ENCODE measurements at places on chromosomes 3 and 15.

GRCh38 chr15:79644091-79644490, 212.0 kb downstream of the MINAR1 start:
- no peak for DNase-seq

DNA sequence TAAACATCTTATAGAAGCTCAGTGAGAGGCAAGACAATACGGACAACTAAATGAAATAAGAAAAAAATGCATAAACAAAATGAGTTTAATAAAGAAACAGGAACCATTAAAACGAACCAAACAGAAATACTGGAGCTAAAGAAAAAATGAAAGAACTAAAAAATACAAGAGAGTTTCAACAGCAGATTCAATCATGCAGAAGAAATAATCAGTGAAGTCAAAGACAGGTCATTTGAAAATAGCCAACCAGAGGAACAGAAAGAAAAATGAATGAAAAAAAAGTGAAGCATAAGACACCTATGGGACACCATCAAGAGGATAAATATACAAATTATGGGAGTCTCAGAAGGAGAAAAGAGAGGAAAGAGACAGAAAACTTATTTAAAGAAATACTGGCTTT, 42.5 kb upstream of the PRR20G start:
- DNase-seq = no peak

- DNase-seq = no peak
Observed at GRCh38 chr15:66123799-66124198, 129.8 kb downstream of the MEGF11 start.

DNA sequence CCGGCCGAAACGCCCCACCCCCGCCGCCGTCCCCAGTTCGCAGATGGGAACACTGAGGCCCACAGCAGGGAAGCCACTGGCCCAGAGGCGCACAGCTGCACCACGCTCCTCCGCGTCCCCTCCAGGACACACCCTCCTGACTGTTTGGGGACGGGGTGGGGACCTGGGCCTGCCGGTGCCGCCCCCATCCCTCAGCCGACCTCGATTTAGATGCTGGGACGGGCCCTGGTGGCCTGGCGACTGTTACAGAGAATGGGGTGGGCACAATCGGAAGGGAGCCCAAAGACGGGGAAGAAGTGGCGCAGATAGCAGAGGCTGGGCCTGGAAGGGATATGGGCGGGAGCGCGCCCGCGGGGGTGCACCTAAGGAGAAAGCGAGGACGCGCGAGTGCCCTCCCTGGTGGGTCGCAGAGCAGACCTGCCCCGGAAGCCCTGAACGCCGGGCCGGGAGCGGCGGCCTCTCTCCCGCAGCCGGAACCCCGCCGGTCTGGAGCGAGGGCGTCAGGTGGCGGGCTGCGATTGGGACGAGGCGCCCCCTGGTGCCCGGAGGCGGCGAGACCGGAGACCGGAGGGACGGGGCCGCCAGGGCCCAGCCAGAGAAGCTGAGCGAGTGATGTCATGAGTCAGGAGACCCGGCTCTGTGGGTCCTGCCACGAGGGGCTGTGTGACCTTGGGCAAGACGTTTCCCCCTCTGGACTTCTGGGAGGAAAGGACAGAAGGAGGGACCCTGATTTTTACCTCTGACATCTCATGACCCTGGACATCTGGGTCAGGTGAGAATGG, 78.4 kb downstream of the IQSEC1 start:
- peak; percentile 90 for DNase-seq

GRCh38 chr15:41932101-41932500, 38.2 kb upstream of the SPTBN5 start:
- DNase-seq = no peak

DNA sequence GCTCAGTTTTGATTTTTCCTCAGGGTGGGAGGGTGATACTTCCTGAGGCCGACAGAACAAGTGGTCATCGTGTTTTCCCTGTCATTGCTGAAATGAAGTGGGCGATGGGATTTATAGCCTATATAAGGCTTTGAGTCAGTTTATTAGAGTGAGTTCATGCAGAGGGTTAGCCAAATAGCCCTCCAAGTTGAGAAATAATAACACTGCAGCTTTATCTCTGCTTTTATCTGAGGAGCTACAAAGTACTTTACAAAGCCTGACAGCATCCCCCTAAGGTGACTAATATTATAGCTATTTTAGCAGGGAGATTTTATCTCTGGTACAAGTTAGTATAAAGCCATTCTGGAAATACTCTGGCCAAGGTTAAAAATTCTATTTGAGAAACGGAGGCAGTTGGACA, 389.6 kb downstream of the MFSD1 start:
- no peak for DNase-seq

DNA sequence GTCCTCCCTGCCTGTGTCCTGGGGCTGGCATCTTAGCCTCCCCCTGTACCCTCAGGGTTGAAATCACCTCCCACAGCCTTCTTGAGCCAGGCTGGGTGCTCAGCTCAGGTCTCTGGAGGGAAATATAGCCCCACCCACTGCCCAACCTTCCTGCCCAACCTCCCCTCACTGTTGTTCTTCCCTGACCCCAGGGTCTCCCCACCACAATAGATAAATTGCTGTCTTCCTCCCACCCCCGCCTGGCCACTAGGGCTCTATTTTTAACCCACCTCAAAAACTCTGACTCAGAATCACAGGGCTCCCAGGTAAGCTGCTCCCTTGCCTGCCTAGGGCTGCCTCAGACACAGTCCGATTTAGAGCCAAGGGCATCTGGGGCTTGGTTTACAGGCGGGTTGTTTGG, 15.0 kb downstream of the HCN4 start:
- no peak for DNase-seq

DNA sequence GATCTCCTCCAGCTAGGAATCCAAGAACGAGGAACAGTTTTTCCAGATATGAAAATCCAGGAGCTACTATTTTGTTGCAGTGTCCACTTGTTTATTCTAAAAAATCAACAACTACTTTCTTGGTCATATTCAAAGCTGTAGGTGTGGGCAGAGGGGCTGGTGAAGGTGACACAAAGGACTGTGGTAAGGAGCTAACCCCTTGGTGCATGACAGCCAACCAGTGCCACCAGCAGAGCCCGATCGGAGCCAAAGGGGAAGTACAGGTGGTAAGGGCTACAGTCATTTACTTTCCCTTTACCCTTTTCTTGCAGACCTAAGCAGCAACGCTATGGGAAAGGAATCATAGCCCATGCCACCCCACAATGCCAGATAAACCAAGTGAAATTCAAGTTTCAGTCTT, 30.7 kb downstream of the PLA1A start:
- peak; percentile 66 for DNase-seq

DNA sequence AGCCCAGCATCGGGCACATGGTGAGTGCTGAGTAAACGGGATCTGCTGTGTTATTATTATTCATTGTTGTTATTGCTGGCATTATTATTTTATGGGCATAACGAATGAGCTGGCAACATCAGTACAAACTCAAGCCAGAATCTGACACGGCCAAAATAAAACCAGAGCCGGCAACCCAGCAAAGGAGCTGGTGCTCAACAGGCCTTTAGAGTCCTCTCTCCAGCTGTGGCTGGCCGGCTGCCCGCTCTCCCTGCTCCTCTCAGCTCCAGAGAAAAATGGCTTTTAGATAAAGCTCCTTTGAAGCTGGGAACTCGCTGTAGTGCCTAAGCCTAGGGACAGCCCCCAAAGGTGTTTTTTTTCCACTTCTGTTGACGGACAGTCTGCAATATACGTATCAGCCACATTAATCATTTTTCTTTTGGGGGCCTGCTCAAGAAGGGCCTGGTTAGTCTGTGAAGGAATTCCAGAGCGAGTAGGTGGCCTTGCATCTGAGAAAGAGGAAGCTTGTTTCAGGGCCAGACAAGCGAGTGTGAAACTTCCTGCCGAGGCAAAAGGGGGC, 193.9 kb upstream of the UBE2E1 start:
- DNase-seq = peak; percentile 35

GRCh38 chr3:17151598-17152373, 267.0 kb downstream of the PLCL2 start:
- DNase-seq = no peak

DNA sequence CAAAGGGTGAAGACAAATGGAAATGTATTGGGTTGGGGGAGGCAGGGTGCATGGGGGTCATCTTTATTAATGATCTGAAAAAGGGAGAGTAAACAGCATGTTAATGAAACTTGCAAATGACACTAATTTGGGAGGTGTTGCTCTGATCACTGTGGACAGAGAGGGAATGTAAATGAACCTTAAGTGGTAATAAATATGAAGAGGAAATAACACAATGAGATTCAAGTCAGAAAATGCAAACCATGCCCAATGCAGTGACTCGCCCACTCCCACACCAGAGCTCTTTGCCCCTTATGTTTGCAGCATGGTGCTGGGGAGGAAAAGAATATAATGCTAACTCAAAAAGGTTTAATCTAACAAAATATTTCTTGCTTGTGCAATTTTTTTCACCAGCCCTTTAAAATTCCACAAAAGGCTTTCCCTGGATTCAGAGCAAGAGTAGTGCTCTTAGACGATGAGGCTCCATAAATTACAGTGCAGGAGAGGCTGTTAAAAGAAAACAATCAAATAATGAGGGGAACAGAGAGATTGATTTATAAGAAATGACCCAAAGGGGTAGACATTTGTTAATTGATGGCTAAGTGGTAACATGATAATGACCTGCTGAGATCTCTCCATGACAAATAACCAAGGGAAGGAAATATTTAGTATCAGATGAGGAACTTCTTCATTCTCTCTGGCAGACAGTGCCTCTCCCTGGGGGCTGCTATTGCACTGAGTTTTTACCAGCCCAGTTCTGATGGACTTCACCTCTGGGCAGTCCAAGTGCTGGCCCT, 210.0 kb upstream of the PPP2R3A start:
- no peak for DNase-seq

DNA sequence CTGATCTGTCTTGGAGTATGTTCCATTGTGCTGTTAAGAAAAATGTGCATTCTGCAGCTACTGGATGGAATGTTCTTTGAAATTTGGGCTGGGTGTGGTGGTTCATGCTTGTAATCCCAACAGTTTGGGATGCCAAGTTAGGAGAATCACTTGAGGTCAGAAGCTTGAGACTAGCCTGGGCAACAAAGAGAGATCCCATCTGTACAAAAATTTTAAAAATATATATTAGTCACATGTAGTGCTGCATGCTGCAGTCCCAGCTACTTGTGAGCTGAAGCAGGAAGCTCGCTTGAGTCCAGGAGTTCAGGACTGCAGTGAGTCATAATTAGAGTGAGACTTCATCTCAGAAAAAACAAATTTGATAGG, 62.8 kb upstream of the PLSCR4 start:
- DNase-seq = no peak

DNA sequence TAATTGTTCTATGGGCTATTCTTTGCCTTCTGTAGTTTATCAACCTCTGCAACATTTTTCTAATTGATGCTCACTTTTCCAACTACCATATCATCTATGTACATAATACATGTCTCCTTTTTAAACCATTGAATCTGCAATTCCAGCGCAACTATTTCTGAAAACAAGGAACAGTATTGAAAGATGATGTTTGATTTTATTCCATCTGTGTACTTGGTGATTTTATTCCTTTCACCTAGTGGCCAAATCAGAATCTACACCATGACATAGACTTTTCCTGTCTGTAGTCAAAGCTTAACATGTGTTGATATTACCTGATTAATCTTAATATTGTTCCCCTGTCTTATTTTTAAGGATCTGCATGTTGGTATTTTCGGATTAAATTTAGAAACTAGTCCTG, 13.0 kb downstream of the NKTR start:
- DNase-seq = no peak

DNA sequence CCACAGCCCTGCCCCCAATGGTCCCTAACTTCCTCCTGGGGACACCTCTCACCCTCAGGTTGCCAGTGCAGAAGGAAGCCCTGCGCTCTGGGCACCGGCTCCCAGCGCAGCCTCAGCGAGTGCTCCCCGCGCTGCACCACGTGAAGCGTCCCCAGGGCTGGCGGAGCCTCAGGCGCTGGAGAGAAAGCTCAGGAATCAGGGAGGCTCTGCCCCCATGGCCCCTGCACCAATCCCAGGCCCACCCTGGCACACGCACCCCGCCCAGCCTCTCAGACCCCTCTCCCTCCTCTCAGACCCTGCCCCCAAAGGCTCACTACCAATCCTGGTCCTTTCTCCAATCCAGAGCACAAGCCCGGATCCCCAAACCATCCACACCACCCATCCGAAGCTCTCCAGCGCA, 6.9 kb downstream of the COL7A1 start:
- DNase-seq = no peak

GRCh38 chr15:26091184-26091583, 228.1 kb upstream of the ATP10A start:
- no peak for DNase-seq

- DNase-seq = no peak
Observed at GRCh38 chr15:31163769-31164572, 62.4 kb upstream of the TRPM1 start.

- no peak for DNase-seq
Observed at GRCh38 chr3:158109295-158109803, 540 bp upstream of the RSRC1 start.

GRCh38 chr3:22373182-22373581, 622.2 kb upstream of the ZNF385D start:
- no peak for DNase-seq

DNA sequence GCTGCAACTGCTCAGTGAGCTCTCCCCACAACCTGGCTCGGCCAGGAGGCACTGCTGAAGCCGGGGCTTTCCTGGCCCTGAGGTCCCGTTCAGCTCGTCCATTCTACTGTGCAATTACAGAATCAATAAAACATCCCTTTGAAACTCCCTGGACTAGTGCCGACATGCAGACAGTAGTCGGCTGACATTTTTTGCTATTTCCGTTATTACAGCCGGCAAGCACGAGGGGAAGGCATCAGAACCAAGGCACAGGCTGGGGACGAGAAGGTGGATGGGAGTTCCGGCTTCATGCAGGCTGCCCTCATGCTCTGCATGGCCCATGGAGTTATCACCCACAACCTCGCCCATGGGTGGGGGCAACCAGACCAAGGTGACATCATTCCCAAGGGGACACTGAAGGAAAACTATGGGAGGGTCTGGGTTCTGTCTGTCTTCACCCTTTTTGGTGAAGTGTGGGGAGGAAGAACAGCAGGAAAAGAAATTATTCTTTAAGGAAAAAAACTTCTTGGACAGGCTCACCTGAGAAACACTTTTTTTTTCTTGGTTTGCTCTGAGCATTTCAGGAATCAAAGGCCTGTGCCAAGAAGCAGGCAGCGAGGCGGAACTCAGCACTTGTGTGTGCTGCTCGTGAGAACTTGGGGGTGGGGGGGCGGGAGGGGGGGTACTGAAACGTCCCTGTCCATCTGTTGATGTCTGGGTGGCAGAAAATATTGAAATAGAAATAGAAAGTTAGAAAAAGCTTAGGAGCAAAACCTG, 154.5 kb downstream of the FOXP1 start:
- peak; percentile 27 for DNase-seq

GRCh38 chr15:66777054-66777453, 75.0 kb downstream of the SMAD6 start:
- DNase-seq = no peak

- no peak for DNase-seq
Observed at GRCh38 chr3:76222201-76222600, 436.9 kb upstream of the ZNF717 start.
